NCI-H524 (cell line): ENCODE measurements at places on chromosomes 3 and 15.
A peak's percentile ranks its signal among the peaks of the same experiment; 100 is the strongest.

DNA sequence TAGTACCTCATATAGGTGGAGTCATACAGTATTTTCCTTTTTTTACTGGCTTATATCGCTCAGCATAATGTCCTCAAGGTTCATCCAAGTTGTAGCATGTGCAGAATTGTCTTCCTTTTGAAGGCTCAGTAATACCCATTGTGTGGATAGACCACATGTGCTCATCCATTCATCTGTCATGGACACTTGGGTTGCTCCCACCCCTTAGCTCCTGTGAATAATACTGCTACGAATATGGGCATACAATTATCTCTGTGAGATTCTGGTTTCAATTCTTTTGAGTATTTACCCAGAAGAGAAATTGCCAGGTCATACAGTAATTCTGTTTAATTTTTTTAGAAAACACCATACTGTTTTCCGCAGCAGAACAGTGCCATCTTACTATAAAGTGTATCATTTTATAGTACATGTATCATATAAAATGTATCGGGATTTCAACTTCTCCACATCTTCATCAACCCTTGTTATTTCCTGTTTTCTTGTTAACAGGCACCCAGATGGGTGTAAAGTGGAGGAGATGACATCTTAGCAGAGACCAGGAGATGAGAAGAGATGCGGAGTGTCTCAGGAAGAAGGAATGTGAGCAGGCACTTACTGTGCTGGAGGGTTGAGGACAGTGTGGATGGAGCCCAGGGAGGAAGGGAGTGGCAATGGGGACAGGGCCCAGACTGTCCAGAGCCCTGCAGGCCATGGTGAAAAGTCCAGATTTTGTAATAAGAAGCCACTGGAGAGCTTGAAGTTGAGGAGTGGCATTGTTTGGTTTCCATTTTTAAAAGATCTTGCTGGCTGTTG, 27.0 kb upstream of the PRR23E start:
- DNase-seq, result no peak

GRCh38 chr3:146899171-146899570, 294.0 kb upstream of the PLSCR5 start:
- no peak for DNase-seq

- DNase-seq, result no peak
Observed at GRCh38 chr3:34011171-34012101, 213.0 kb downstream of the PDCD6IP start.

- no peak for DNase-seq
Observed at GRCh38 chr15:70281811-70282307, 184.1 kb upstream of the TLE3 start.

- no peak for DNase-seq
Observed at GRCh38 chr3:163890661-163891060, 1187.6 kb downstream of the SI start.

DNA sequence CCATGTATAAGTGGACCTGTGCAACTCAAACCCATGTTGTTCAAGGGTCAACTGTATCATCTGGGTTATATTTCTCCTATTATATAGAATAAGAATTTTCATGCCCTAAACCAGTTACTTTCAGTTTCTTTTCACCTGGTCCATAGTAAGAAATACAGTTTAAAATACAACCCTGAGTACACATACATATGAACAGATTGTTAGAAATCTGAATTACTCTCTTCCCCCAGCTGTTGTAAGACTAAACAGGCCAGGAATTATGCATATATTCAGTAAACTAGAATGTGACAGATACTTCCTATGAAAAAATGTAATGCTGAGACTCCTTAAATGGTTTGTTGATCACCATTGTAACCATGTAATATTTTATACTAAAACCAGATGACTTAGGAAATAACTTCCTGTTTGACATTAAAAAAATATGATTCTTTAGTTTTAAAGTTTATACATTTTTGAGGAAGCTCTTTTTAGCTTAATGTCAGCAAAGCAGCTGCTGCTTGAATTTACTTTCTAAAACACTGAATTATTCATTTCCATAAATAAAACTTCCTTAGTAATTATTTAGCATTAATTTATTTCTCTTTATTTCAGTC, 52.5 kb upstream of the ZCWPW2 start:
- no peak for DNase-seq

DNA sequence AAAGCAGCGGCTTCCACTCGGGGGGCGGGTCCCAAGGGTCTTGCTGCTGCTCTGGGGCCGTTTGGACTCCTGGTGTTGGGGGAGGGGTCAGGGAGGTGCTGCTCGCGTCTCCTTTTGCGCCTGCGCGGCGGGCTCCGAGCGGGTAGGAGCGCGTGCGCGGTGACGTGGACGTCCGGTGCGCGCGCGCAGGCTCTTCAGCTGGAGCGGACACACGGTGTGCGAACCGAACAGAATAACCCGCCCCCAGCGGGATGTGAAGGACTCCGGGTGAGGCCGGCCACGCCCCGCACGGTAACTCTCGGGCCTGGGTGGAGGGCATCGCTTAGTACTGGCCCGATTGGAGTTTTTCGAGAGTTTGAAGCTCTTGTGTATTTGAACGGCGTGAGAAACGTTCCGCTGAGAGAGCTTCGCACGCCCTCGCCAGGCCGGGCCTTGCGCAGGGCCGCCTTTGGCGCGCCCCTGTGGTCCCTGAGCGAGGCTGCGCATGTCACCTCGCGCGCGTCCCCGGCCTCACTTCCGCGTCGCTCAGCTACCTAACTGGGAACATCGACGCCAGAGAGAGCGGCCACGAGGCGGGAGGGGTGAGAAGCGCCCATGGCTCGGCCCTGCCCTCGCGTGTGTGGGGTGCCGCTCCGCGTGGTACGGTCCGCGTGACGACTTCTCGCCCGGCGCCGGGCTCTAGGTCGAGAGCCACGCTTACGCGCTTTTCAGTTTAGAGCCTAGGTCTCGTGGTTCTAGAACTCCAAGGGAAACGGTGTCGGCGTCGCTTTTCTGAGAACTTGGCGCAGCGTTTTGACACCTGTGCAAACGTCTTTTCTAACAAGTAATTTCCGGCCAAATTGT, at the start of gene MGA:
Gene MGA, plus strand, starts transcription at position 171 of the 843 bp plus-strand sequence.
- DNase-seq, result peak; percentile 70

DNA sequence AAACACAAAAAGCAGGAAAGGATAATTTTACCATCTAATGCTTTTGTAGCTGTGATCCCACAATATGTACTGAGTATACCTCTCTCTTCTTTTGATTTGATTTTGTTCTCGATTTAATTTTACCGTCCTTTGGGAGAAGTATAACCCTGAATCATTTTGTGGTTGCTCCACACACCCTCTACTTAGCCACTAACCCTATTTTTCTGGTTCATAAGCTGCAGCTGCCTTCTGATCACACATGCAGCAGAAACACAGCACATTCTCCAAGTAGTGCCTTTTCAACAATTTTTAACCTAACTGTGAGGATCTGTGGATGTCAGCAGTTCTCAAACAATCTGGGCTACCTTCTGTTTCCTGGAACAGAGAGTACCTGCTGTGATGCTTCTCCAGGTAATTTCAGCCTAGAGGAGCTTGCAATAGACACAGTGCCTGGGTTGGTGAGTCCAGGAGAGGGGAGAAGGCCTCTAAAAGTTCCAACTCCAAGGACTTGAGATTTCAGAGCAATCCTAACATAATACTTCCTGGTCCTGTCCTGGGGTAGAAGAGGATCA, 40.3 kb downstream of the HGD start:
- no peak for DNase-seq

- DNase-seq, result peak; percentile 23
Observed at GRCh38 chr3:56987238-56987895, 73.1 kb upstream of the SPATA12 start.

DNA sequence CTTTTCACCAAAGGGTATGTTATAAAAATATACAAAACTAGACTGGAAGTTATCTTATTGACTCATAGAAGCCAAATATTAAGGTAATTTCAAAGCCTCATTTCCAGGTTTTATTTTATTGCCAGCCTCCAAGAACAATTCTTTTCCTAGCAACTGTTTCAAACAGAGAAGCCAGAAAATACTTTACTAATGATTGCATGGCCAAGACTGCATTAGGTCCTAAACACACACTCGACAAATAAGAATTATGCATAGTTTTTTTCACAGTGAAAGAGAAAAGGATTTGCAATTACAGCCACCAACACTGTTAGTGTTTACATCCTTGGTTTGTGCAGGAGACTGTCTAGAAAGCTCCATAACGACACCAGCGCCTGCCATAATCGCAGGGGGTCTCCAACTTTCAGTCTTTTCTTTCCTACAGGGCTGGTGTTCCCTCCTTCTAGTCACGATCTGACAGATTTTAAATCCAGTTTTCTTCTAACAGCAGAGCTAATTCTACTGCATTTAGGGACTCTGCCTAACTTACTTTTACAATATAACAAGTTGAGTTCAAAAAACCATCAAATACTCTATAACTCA, 58.1 kb downstream of the CLASP2 start:
- DNase-seq, result no peak

DNA sequence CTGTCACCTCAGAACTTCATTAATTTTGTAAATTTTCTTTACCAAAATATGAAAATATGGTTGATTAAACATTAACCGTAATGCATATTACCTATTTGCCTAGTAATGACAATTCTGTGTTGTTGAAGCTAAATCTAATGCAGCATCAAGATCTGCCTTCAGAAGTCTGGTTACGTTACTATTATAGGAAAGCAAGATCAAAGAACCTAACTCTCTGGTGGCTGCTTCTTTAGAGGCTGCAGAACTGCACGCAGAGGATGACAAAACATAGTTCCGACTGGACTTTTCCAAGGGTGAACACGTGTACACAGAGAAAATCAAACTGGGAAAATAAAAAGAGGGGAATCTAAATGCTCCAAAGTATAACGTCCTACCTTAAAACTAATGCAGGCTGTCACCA, 20.5 kb downstream of the CD47 start:
- DNase-seq, result no peak

GRCh38 chr3:4729061-4729973, 236.2 kb downstream of the ITPR1 start:
- DNase-seq, result no peak

- peak; percentile 64 for DNase-seq
Observed at GRCh38 chr3:45496555-45496954, 98.0 kb upstream of the LIMD1 start.
